ENCODE measurements at places on chromosomes 1 and 21.

- DNase-seq: no peak
Observed at GRCh38 chr1:219476716-219477115, 136.2 kb downstream of the ZC3H11B start.

DNA sequence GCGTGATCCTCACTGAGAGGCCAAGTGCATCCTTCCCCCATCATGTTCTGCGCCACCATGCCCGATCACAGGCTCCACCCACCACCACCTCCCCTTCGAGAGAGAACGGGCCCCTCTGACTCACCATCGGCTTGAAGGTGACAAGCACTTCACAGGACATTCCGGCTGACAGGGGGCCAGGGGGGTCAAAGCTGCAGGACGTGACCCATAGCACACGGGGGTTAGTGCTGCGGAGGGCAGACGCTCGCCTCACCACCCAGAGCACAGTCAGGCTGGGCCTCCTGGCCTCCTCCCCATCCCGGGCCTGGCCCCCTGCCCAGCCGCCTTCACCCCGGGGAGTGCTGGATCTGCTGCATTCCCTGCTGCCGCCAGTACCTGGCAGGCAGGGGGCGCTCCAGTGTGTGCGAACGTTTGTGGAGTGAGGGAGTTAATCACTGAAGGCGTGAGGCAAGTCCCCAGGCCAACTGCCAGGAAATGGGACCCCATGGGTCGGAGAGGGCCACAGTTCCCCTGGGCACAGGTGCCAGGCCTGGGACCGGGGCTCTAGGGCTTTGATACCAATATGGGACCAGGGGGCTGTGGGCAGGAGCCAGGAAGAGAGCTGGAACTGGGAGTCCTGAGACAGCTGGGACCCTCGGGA, 40.9 kb upstream of the TMEM52 start:
- peak; percentile 81 for DNase-seq

- no peak for DNase-seq
Observed at GRCh38 chr1:4061521-4062031, 161.5 kb upstream of the C1orf174 start.

- DNase-seq: no peak
Observed at GRCh38 chr21:36175771-36176565, 19.3 kb downstream of the DOP1B start.

- no peak for DNase-seq
Observed at GRCh38 chr1:9798236-9799130, 25.3 kb downstream of the CLSTN1 start.

DNA sequence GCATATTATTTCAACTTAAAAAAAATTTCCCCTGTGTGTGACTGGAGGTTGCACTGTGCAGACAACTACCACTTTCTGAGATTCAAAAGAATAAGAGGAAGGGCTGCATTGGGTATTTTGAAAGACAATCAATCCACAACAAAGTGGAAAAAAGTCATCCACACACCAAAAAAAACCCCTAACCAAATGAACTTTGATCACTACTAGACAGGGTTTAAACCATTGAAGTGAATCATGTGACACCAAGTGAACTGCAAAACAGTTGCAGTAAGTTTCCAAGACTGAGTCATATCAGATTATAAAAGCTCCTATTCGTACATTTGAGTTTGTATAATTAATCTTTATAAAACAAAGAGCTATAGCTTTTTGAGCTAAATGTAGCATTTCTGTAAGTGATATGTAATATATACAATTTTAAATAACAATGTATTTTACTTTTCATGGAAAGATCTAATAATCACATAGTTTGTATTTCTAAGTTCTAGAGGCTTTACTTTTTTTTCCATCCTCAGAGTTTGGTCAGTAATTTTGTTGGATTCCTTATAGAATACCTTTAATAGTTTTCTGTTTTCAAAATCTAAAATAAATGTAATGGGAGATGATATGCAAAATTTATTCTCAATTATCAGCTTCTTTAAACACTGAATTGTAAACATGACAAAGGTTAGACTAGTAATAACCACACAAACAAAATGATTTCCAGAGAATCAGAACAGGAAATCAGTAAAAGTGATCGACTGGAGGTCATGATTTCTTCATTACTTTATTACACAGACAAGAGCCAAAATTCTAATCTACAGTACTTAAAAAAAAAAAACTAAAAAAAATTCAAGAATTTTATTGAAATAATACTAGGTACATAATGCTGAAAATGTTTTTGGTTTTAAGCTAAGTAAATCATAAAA, 50.5 kb upstream of the GFI1 start:
- no peak for DNase-seq

GRCh38 chr1:228194921-228195812, 12.7 kb upstream of the OBSCN start:
- no peak for DNase-seq

DNA sequence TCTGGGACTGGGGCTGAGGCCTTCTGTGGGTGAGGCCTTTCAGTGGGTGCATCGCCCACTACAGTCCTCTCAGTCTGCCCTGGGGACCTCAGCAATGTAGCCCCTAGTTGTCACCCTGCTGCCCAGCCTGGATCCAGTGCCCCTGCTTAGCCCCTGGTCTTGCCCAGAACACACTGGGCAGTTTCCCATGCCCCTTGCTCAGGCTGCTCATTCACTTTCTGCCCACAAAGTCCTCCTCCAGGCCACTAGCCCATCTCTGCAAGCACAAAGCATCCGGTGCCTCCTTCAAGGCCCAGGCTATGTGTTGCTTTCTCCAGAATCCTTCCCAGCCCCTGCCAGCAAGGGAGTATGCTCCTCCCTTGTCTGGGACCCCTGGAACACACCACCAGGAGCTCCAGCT, 5.4 kb upstream of the ADORA1 start:
- DNase-seq: no peak

DNA sequence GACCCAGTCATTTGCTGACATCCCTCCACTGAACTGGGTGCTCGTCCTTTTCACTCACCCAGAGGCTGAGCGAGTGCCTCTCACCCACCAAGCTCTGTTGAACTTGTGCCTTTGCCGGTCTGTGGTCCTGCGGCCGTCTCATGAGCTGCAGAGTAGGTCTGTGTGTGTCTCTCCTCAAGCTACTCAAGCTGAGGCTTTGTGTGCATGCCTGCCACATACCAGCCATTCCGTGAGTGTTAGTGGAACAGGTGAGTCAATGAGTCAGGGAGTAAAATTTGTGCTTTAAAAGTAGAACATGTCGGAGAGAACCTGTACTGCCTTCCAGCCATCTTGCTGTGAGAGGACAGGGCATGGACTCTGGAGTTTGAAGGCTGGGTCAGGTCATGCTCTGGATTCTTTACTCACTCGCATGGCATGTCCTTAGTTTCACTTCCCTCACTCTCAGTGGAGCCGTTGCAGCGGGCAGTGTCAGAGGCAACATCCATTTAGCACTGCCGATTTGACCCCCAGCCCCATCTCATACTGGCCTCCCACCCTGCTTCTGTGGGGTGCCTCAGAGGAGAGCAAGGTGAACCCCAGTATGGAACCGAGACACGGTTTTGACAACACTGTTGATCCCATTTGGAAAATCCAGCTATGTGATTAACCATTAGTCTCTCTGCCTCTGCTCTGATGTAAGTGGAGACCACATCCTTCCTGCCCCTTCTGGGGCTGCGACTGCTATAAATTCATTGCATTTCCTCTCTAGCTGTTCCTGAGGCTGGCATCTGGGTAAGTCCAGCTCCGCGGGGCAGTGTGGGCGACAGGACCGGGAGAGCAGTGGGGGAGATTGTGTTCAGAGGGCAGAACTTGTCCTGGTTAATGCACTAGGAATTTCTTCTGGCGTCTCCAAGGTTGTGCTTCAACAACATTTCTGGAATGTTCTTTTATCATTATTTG, at the start of gene NLRP3:
Gene NLRP3, plus strand, starts transcription at position 751 of the 939 bp plus-strand sequence. CDS start 2,628 bp downstream, outside the sequence.
- DNase-seq: no peak

GRCh38 chr1:193434319-193434718, 247.9 kb upstream of the B3GALT2 start:
- no peak for DNase-seq

- no peak for DNase-seq
Observed at GRCh38 chr1:26700711-26701110, 4.9 kb downstream of the ARID1A start.

DNA sequence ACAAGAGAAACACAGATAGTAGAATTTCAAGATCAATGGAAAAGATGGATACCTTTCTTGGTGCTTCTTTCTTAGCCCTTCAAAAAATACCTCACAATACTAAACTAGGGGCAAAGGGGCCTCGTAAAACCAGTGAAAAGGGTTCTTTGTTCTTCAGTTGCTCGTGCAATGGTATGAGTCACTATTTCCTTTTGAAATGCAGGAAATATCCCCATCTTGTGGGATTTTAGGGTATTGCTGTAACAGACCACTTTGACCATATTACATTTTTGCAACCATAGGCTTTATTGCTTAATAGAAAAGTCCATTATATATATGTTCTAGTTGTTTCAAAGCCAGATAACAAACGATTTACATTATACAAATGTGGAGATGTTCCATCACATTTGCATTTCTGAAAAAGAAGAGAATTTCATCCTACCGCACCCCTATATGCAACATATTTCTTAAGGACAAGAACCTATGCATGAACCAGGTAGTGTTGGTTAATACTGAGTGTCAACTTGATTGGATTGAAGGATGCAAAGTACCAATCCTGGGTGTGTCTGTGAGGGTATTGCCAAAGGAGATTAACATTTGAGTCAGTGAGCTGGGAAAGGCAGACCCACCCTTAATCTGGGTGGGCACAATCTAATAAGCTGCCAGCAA, 88.6 kb upstream of the PKN2 start:
- no peak for DNase-seq

GRCh38 chr1:84724128-84724860, 34.0 kb upstream of the SSX2IP start:
- DNase-seq: no peak

GRCh38 chr21:28923439-28923975, 69.2 kb downstream of the LTN1 start:
- no peak for DNase-seq

DNA sequence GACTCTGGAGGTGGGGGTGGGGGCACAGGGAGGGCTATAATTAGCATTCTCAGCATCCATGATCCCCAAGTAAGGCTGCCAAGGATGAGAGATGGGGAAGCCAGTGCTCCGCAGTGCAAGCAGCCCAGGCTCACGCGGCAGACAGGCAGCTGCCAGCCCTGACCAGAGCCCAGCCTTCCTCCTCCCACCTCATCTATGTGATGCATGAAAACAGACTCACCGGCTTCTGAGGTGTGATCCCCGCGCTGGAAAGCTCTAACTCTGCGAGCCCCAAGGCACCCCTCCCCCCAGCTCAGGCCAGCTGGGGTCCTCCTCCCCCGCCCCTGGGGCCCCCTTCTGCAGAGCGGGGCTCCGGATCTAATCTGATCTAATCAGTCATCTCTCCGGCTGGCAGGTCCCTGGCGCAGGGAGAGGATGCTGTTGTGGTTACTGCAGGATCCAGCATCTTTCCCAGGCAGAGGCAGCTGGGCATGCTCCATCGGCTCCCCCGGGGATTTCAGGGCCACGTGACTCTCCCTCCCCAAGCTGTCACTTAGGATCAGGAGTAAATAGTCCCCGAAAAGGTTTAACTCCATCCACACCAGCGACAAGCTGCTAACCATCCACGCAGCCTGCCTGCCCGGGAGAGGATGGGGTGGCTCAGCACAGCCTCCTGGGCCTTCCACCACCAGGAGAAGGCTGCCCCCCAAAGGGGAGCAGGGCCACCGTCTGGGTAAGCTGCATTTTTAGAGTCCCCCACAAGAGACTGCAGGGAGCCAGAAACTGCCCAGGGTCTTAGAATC, at the start of gene PLEKHA6:
Gene PLEKHA6, minus strand, starts transcription at position 456 of the 782 bp plus-strand sequence. CDS start 86,202 bp downstream, outside the sequence.
- peak; percentile 58 for DNase-seq
